Activated naive CD4-positive, alpha-beta T cell (primary cell): ENCODE measurements at places on chromosomes 5 and 9.

GRCh38 chr9:110847671-110848070 lies 179.1 kb downstream of the MUSK start:
- DNase-seq = no peak

DNA sequence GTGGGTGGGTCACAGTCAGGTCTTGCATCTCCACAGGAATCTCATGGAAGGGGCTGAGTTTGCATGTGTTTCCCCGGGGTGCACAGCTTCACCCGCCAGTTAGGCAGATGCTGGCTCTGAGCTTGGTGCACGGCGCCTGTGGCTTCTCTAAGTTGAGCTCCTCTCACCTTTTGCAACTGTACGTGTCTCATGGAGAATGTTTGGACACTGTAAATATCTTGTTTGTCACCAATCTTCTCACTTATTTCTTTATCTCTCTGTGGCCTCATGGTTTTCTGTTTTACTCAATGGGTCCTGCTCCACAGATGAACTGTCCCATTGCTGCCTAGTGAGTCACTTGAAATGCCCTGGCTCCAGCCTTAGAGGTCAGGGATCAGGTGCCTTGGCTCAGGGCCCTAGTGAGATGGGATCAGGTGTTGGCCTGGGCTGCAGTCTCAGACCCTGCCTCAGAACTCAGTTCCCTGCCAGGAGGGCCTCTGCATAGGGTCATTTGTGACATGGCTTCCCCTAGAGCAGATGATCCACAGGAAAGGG lies 61.6 kb downstream of the WNK2 start:
- DNase-seq = no peak

DNA sequence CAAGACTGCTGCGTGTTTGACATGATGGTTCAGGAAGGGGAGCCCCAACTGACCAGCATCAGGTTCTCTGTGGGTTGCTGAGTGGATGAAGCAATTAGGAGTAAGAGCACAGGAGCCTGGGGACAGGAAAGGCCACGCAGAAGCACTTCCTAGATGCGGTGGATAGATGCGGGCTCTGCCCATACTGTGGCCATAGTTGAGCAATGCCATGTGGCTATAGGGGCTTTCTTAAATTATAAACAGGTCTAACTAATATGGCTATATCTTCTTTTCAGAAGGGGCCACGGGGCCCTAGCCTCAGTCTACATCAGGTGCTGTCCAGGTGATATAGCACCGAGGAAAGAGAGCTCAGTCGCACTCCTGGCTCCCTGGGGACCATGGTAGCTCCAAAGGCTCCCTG lies 198.6 kb downstream of the GADD45G start:
- DNase-seq = no peak

- no peak for DNase-seq
Observed at GRCh38 chr5:170451747-170452365, 52.0 kb upstream of the KCNIP1 start.

- no peak for DNase-seq
Observed at GRCh38 chr9:70259512-70259802, 679 bp downstream of the SMC5 start.

- no peak for DNase-seq
Observed at GRCh38 chr9:124502711-124503702, 4.2 kb downstream of the NR5A1 start.

- DNase-seq = no peak
Observed at GRCh38 chr5:50767588-50767987, 101.2 kb downstream of the PARP8 start.

DNA sequence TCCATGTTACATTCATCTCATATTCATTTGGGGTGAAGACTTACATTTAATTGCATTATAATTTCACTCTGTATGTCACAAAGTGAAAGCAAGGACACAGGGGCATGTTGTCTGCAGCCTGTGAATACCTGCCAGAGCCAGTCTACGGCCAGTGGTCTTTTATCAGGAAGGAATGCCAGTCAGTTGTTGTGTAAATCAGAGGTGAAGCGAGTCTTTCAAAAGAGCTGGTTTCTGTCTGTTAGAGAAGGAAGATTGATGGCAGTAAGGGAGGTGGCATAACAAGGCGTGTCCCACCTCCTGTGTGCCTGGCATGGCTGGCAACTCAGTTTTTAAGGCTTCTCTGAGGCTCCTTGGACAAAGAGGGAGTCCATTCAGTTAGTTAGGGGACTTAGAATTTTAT lies 18.1 kb upstream of the SYK start:
- no peak for DNase-seq

DNA sequence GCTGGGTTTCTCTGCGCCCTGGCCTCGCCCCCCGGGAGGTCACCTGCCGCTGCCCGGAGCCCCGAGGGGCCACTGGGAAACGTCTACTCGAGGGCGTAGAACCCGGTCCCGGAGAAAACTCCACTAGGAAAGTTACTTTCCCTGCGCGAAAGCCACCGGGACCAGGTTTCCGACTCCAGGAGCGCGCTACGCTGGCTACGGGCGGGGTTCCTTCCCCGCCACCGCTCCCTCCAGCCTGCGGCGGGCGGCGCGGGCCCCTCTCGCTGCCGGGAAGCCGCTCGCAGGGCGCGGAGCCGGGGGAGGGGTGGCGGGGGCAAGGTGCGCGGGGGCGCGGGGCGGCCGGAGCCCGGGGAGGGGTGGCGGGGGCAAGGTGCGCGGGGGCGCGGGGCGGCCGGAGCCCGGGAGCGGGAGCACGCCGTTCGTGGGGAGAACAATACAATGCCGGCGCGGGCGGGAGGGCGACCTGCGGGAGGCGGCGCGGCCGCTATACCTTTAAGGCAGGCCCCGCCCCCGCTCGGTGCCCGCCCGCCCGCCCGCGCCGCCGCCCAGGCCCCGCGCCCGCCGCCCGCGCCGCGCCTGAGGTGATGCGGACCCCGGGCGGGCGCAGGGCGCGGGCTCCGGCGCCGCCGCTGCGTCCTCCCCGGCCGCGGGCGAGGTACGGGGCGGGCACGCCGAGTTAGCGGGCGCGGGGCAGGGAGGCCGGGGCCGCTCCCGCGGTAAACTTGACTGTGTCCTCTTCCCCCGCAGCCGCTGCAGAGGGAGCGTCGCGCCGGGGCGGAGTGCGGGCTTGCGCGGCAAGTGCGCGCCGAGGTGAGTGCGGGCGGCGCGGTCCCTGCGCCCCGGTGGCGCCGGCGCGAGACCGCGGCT lies 278.1 kb downstream of the AOPEP start:
- no peak for DNase-seq

DNA sequence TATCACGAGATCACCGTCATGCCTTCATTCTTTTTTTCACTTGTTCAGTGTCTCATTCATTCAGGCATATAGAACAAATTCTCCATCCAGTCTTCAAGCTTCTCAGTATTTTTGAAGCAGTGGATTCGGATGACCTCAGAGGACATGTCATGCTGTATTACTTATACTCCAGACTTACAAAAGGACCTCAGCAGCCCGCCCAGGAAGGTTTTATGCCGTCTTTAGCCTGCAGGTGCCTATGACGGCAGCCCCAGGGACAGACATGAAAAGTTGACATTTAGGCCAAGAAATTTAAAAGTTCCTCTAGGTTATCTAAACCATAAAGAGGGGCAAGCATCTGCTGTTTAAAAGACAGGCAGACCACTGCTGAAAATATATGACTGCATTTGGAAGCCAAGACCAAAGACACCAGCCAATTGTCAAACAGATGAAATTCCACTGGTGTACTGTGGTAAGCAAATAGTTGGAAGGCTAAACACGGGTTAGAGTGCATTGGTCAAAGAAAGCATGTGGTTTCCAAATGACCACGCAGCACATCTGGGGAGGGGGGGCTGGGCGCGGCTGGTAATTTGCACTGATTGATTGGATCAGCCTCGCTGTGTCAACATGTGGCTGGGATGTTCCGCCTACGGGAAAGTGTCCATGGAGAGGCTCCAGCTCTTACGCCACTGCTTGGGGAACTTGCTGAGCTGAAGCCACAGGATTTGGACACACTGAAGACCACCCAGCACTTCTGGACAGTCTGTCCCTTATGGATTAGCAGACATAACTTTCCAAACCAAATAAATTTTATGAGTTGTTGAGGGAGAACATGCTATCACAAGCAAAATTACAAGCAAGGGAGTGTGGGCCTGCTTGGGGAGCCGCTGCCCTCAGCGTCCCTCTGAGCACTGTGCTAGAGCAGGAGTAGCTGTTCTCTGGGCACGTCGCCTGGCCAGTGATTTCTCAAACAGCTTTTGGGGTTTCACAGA lies 173.6 kb downstream of the FANCC start:
- no peak for DNase-seq

DNA sequence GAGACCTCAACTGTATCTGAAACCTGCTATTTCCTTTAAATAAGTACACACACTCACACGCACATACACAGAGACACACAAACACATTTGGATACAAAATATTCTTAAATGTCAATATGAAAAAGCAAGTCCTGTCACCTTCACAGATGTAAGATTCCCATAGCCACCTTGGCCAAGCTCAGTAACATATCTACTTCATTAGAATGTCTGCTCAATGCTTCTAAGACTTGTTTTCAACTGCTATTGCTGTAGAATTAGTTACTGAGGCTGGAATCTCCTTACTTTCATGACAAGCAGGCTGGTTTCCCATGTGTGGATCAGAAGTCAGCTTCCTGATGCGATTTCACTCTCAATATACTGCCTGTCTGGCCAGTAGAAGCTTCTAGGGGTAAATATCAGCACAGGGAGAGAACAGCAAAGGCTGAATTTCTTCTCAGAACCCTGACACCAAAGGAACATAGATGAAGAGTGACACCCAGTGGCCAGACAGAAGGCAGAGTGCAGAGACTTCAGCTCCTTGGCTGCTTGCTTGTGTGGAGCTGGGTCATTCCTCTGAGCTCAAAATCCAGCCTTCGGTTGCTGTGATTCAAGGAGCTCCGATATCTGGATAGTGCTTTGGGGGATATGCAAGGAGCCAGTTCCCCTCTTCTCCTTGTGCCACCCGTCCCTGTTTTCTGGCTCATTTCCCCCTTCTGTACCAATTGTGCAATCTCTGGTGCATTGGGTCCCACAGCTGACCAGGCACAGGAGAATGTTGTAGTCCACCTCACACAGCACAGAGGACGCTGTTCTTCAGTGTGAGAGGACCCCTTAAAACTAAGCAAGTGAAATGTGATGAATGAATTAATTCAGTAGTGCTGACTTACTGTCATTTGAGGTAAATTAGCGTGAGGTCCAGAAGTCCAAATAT lies 26.6 kb upstream of the ABLIM3 start:
- DNase-seq = no peak

DNA sequence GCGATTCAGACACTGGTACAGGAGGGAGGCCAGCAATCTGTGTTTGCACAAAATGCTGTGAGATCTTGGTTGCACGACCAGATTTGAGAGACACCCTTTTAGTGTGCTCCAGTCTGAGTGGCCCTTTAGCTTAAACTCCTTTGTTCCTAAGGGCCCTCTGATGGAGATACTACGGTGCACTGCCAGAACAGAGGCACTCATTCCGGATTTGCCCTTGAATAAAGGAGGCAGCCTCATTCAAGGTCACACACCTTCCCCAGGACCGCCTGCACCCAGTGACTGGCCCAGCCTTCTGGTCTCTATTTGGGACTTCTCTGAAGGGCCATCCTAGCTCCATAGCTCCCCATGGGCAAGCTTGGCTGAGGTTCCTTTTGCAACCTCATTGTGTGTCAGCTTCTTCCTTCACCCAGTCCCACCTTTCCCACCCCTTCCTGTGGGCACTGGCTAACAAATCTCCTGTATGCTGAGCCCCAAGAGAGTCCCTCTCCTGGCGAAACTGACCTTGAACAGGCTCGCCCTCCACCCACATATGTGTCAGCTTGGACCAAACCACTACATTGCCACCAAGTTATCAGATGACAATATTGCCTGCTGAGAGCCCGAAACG lies 191.7 kb downstream of the GABBR2 start:
- no peak for DNase-seq

DNA sequence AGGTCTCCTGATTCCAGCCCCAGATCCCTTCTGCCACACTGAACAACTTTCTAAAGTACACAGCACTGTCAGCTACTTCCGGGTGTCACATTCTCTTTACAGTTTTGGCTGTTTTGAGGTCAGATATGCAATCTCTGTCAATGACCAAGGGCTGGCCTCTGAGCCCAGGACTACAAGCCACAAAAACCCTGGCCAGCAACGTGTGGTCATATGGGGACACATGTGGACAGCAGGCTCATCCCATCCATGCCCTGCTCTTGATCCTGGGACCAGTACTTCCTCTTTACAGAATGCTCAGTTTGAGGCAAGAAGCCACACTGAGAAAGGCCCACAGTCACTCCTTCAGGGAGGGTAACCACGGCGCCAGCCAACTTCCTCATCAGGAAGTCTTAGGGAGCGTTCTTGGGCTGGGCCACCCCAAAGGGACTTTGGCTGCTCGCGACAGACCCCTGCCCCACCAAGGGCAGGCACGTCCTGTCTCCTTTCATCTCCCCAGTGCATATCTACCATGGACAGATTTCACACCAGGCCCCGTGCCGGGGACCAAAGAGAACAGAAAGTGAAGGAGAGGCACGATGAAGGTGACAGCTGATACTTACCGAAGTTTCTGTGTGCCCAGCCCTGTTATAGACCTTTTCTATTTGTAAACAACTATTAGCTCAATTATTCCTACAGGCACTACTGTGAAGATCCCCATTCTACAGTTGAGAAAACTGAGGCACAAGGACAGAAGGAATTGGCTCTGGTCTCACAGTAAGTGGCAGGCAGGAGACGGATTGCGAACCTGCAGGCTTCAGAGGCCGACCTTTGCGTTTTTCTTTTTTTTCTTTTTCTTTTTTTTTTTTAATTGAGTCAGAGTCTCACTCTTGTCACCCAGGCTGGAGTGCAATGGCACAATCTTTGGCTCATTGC lies 37.3 kb downstream of the STK10 start:
- no peak for DNase-seq

- DNase-seq = no peak
Observed at GRCh38 chr9:112119225-112120029, 55.7 kb downstream of the SUSD1 start.

- no peak for DNase-seq
Observed at GRCh38 chr9:113331780-113332179, 8.3 kb downstream of the WDR31 start.

DNA sequence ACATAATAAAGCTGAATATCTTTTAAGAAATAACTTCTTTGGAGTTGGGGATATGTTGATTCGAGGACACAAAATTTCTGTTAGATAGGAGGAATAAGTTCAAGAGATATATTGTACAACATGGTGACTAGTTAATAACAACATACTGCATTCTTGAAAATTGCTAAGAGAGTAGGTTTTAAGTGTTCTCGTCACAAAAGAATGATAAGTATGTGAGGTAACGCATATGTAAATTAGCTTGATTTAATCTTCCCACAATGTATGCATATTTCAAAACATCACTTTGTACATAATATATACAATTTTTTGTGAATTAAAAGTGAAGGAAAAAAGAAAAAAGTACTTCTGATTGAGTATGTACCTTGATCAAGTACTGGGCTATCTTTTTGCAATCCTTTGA lies 428.0 kb upstream of the TRPC7 start:
- no peak for DNase-seq
